ENCODE measurements at places on chromosomes 1 and 21. TPM values are rescaled to one million over a fixed set of nuclear protein-coding genes. Genes with fewer than 3 reads are reported as not detected.

DNA sequence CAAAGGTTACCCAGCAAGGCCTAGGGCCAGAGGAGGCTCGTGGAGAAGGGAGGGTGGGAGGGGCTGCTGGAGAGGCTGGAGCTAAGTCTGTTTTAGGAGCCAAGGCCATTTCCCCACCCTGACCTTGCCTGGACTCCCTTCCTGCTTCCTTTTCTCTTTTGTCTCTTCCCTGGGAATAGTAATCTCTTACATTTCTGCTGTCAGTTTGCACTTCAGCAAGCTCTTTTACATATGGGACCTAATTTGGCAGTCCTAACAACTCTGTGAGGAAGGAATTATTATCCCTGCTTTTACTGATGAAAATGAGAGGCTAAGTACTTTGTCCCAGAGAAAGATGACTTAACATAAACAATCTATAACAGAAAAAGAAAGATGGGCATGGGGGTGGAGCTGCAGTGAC, 13.8 kb downstream of the OPTC start:
- DNase-seq = no peak

The PTPN14 gene
- 0.34 TPM for total RNA-seq

DNA sequence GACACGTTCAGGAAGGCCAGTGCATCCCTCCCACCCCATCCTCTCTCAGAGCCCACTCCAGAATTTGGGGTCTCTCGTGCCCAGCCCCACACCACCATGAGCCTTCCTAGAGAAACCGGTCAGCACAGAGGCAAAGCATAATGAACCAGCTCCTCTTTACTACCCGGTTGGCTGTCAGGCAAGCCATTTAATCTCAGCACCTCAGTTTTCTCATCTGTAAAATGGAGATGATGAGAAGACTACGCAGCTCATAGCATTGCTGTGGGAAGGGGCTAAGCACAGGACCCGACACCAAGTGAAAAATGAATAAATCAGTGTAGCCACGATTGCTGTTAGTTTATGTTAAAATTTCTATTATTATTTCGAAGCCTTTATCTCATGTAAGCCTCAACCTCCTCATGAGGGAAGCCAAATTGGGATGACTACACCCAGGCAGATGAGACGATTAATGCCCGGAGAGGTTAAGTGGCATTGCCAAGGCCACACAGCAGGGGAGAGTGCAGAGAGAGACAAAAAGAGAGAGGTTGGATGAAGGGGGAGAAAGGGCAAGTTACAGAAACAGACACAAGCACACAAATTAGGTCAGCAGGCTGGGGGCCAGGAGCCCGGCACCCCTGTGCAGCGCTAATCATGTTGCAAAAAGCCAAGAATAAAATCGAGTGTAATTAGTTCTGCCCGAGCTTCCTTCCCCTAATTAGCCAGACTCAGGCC, 25.7 kb downstream of the SDC3 start:
- DNase-seq = no peak

DNA sequence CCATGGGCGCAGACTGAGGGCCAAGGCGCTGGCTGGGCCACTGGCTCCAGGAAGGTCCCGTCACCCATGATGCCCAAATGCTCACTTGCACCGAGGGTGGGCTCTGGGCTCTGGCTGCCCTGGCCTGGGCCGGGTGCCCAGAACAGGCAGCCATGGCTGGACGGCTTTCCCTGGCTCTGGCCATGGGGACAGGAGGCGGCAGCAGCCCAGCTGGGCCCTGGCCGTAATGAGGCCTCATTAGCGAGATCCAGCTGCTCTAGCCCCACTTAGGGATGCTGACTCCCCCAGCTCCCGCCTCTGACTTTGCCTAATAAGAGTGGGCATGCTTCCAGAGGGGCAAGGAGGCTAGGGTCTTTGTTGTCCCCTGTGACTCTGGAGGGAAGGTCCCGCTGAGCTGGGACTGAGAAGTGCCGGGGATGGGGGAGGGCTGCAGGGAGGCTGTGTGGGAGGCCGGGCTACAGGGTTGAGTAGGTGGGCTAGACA, 11.8 kb downstream of the SLC6A9 start:
- DNase-seq = no peak

DNA sequence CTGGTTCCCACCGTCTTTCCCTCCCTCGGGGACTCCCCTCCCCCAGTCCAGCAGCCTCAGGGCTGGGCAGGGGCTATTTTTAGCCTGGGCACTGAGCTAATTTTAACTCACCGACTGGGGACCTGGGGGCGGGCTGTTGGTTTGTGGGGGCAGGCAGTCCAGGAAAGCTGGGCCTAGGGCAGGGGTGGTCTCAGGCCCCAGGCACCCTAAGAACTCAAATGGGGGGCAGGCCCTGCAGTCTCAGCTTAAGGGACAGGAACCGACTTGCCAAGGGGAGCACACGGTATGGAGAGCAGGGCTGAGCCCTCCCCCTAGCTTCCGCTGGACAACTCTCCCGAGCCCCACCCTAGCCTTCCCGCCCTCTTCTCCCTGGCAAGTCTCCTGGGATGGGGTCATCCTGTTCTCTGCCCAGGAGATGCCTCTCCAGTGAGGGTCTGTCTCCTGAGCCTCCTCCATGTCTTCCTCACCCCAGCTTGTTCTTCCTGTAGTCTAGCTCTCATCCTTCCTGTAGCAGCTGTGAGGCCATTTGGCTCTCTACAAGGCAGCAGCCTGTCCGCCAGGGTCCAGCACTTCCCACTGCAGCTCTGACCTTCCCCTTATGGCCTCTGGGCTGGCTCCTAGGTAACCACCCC, 10.1 kb downstream of the MEF2D start:
- DNase-seq = no peak

GRCh38 chr1:191869790-191870312, 288.4 kb upstream of the RGS18 start:
- DNase-seq = no peak

- peak; percentile 96 for DNase-seq
These were observed at the start of the genes CPTP and INTS11 for GRCh38 chr1:1324524-1325287. TSS of gene CPTP (plus strand) at chr1:1324802. CDS start at chr1:1326911, 2,109 bp downstream. TSS of gene INTS11 (minus strand) at chr1:1324660. CDS start at chr1:1324608, 52 bp downstream.

GRCh38 chr1:36988741-36989193, 45.5 kb downstream of the GRIK3 start:
- DNase-seq = no peak

DNA sequence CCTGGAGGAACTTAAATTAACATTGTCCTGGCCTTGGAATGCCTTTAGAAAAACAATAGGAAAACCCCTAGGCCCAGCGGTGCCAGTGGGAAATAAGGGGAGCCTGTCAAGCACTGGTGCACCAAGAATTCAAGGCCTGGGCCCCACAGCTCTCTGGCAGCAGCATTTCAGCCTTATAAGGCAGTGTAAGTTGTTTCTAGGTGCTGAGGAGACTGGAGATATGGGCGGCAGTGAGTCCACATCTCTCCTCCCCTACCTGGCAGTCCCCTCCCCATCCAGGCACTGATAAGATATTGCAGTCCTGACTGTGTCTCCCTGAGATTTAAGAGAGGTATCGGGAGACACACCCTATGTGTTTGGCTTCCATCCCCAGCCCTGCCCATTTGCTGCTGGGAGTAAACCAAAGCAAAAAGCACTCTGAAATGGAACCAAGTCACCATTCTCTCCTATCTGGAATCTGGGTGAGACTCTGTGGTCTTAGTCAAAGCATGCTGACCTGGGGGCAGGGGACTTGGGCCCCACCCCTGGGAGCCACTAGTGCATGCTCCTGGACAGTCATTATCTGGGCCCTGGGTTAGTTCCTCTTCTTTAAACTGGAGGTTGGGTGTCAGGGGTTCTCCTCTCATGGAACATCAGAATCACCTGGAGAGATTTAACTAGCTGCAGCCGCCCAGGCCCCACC, 30.5 kb downstream of the DEGS1 start:
- no peak for DNase-seq

GRCh38 chr1:240190881-240191401, 99.3 kb downstream of the FMN2 start:
- DNase-seq = no peak

The SIK1 gene
- total RNA-seq = 23.8 TPM

DNA sequence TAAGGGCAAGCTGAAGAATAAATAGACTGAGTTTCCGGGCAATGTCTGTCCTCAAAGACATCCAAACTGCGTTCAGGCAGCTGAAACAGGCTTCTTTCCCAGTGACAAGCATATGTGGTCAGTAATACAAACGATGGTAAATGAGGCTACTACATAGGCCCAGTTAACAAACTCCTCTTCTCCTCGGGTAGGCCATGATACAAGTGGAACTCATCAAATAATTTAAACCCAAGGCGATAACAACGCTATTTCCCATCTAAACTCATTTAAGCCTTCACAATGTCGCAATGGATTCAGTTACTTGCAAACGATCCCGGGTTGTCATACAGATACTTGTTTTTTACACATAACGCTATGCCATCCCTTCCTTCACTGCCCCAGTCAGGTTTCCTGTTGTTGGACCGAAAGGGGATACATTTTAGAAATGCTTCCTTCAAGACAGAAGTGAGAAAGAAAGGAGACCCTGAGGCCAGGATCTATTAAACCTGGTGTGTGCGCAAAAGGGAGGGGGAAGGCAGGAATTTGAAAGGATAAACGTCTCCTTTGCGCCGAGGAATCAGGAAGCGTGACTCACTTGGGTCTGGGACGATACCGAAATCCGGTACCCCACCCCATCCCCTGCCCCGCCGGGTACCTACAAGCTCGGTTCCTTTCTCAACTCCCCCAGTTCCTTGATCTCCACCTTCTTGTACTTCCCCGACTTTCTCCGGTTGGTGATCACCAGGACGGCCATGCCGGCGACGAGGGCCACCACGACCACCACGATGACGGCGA, 1.3 kb downstream of the TACSTD2 start:
- no peak for DNase-seq

The CD5L gene
- total RNA-seq = not detected

The PRMT2 gene
- 58.2 TPM for total RNA-seq

DNA sequence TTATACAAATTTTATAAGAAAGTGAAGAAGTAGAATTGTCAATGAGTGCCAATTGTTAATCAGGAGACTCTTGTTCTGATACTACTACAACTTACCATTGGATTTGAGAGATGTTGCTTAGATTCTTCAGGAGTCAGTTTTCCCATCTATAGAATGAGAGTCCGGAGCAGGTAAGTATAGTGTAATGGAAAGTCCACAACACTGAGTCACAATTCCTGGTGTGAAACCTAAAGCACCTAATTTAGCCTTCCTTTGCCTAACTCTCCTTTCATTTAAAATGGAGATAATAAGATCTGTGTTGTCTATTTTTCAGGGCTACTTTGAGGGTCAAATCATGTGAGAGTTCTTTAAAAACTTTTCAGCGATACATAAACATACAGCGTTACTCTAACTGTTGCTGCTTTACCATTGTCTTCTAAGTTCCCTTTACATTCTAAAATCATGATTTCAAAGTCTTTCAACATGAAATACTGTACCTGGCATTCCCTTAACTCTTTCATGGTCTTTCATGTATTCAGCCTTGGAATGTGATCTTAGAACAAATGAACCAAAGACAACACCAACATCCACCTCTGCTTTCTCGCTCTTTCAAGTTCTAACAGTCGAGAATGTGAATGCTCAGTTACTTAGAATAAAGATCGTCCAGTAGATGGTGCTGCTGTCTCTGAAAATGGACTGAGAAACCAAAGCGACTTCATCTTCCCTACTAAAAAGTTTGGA, 90.9 kb downstream of the SLC30A10 start:
- DNase-seq = peak; percentile 2

GRCh38 chr1:242629396-242629795, 104.9 kb upstream of the PLD5 start:
- no peak for DNase-seq

The GJA9 gene
- total RNA-seq = not detected

The C1orf226 gene
- 0.07 TPM for total RNA-seq

- DNase-seq = no peak
These were observed 35.9 kb downstream of the CSF1 start for GRCh38 chr1:109946511-109946910.

DNA sequence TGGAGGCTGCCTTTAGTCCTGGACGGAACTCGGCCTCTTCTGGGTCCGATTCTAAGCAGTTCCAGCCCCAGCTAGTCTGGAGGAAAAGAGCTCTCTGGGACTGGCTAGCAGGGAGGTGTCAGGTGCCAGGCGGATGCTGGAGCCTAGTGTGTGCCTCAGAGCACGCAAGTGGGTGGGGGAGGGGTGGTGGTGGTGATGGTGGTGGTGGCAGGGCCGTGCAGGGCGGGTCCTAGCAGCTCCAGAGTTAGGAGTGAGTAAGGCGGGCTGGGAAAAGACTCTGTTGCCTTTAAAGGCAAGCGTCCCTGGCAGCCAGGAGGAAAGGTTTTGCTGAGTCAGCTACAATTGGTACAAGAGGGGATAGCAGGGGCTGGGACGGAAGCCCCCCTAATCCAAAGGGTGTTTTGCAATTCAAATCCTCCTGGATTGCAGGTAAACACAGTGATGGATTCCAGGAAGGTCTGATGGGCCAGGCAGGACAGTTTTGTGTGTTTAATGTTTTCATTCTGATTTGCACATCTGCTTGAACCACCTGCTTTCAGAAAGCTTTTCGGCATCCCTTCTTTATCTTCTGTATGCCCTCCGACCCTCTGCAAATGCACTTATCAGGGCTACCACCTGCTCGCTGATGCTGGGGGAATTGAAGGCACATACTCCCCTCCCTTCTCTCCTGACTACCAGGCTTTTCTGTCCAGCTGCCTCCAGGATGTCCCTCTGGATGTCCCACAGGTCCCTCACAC, 4.1 kb upstream of the SLC2A1 start:
- DNase-seq = peak; percentile 39

The KCNQ4 gene
- 0.38 TPM for total RNA-seq

The RAB13 gene
- 45.6 TPM for total RNA-seq

DNA sequence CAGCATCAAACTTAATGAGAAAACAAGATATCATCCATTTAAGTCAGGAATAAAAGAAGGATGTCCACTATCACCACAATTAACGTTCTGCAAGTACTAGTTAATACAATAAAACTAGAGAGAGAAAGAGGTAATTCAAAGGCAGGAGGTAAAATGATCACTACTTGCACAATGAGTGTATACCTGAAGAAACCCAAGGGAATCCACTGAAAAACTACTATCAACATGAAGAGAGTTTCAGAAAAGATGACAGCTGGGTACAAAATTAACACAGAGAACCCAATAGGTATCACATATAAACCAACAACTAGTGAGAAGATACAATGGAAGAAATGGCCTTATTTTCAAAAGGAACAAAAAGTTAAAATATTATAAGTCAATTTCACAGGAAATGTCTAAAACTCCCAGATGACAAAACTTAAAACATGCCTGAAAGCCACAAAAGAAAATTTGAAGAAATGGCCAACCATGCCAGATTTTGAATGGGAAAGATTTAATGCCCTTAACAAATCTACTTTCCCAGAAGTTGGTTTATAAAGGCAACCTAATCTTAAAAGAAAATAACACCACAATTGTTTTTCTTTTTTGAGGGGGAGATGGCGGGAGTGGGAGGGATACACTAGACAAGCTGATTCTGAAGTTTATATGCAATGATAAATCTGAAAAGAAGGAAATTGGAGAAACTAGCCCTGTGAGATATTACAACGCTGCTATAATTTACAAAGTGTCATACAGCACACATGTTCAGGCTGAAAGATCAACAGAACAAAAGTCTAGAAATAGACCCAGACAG, 17.8 kb downstream of the VPS26C start:
- DNase-seq = no peak

DNA sequence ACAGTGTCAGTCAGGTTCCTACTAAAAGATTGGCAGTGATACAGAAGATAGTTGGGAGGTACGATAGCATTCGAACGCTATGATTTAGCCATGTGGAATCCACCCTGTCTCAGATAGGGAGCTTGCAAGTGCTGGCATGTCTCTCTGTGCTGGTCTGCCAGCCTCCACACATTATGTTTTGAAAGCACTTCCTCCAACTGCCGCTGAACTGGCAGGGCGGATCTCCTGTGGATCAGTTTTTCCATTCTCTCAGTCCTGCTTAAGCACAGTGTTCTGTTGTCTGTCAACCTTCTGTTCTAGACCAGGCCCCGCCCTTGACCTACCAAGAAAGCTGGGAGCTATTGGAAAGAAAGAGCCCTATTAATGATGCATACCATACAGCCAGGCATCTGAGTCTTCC, 65.5 kb upstream of the PALMD start:
- no peak for DNase-seq

Measured in activated CD8-positive, alpha-beta T cell treated with anti-CD3 and anti-CD28 coated beads for 36 hours (primary cell).